ENCODE measurements at places on chromosomes 12 and 14.

DNA sequence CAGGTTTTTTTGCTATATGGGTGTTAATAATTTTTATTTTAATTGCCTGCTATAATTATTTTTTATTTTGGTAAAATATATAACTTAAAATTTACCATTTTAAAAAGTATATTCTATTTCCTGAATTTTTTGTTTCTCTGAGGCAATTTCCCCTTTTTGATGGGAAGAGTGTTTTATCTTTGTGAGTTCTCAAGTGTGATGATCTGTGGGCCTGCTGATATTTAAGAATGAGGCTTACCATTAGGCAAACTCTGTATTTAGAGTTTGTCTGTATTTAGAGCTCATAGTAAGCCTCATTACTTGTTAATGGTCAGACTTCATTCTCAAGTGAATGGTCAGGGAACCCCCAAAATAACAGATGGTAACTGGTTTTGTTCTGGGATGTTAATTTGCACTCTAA, 48.0 kb downstream of the WNK1 start:
- H3K36me3 ChIP-seq = peaks cover 18% of the 10 kb centered on the region
- H3K4me3 ChIP-seq = no peak overlapping the region
- no peaks in the 10 kb centered on the region for H3K27me3 ChIP-seq
- H3K27ac ChIP-seq = peak overlapping the region; percentile 30
- DNase-seq = no peak

DNA sequence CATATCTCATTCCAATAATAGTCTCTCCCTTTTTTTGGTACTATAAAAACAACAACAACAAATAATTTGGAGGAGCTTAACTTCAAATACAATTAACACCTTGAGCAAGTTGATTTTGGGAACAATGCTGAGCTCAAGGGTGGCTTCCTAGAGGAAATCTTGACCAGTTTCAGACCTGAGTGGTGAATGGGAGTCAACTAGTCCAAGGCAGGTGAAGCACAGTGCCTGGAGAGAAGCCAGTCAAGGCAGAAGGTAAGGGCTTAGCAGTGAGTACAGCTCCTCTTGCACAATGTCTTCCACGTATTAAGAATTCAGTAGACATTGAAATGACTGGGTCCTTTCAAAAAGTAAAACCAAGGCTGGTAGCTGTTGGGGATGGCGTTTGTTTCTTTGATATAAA, 444.8 kb downstream of the ATP23 start:
- DNase-seq = no peak
- no peak overlapping the region for H3K4me3 ChIP-seq
- no peaks in the 10 kb centered on the region for H3K36me3 ChIP-seq
- no peaks in the 10 kb centered on the region for H3K4me1 ChIP-seq
- peaks cover 5% of the 10 kb centered on the region for H3K27me3 ChIP-seq

GRCh38 chr14:103199124-103199523, 75.9 kb downstream of the TNFAIP2 start:
- H3K27ac ChIP-seq = no peak overlapping the region
- peaks cover 1% of the 10 kb centered on the region for H3K36me3 ChIP-seq
- no peak for DNase-seq
- H3K4me3 ChIP-seq = no peak overlapping the region

DNA sequence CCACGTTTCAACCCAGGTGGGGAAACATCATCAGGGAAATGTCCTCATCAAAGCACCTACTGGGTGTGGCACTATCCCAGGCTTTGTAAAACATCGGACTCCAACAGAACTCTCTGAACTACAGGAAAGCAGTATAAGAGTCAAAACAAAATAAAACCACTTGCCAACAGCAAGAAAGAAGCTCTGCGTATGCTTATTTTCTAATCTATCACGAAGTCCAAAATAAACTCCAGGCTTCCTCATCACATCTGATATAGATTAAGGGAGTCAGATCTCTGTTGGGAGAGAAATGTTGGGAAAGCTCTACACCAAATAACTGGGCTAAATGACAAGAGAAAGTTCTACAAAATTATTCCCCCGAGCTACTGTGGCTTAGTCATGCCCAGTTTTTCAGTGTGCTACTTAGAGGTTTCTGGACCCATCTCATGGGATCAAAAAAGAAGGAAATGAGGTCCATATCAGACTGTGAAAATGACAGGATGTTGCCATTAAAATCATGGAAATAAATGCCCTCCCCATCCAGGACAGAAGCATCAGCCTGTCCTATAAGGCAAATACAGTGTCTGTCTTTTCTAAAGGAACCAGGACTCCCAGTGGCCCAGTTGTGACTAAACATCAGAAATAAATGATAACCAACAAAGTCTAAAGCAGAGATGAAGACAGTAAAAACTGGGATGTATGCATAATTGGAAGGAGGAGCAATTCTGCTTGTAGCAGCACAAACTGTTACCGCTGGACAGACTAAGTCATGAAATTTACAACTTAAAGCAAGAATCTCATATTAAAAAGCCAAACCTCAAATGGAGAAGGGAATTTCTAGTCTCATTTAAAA, 149.5 kb downstream of the STXBP6 start:
- H3K36me3 ChIP-seq = no peaks in the 10 kb centered on the region
- no peak overlapping the region for H3K27ac ChIP-seq
- DNase-seq = no peak
- no peaks in the 10 kb centered on the region for H3K4me1 ChIP-seq

- peak overlapping the region; percentile 99 for H3K27ac ChIP-seq
- peaks cover 85% of the 10 kb centered on the region for H3K36me3 ChIP-seq
- H3K4me1 ChIP-seq = peaks cover 42% of the 10 kb centered on the region
- DNase-seq = no peak
- H3K27me3 ChIP-seq = no peaks in the 10 kb centered on the region
These were observed 4.0 kb downstream of the CD69 start for GRCh38 chr12:9756706-9757105.

DNA sequence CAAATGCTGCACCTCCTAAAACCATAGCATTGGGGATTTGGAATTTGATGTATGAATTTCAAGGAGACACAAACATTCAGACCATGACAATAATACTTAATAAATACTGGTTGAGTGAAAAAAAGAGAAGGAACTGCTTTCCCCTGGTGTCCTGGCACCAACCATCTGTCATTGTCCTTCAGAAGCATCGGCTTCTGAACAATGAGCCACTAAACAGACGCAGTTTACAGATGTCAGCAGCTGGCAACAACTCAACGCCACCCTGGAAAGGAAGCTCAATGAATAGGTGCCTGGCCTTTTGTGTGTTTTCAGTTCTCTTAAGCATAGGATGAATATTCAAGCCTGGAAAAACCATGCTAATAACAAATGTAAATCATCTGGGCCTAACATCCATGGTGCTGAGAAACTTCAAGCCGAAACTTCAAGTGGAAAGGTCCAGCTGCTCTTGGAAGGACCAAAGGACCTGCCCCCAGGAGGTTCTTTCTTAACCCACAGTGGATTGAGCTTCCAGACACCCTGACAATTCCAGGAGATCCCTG, 101.3 kb downstream of the WIF1 start:
- H3K27ac ChIP-seq = no peak overlapping the region
- peaks cover 12% of the 10 kb centered on the region for H3K27me3 ChIP-seq
- DNase-seq = no peak
- no peak overlapping the region for H3K4me3 ChIP-seq
- no peaks in the 10 kb centered on the region for H3K4me1 ChIP-seq

DNA sequence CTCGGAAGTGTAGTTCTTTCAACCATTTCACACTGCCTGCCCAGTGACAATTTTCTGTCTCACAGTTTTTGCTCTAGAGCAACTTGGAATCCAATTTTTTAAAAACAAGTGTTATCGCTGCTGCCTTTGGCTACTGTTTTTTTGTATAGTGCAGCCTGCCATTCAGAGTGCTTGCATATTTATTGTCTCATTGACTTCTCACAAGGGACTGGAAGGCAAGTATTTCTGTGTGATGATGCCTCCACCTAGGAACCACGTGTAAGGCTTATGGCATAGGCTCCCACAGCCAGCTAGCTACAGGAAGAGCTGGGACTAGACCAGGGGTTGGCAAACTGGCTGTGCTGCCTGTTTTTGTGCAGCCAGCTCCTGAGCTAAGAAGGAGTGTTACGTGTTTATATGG, 903 bp downstream of the PARPBP start:
- H3K27ac ChIP-seq = peak overlapping the region; percentile 93
- peak overlapping the region; percentile 97 for H3K4me3 ChIP-seq
- H3K36me3 ChIP-seq = peaks cover 25% of the 10 kb centered on the region
- H3K4me1 ChIP-seq = peaks cover 19% of the 10 kb centered on the region

- no peak overlapping the region for H3K27ac ChIP-seq
- H3K4me1 ChIP-seq = peaks cover 9% of the 10 kb centered on the region
- no peaks in the 10 kb centered on the region for H3K36me3 ChIP-seq
- no peaks in the 10 kb centered on the region for H3K27me3 ChIP-seq
These were observed 34.6 kb downstream of the FIGNL2 start for GRCh38 chr12:51813931-51814310.

- no peaks in the 10 kb centered on the region for H3K4me1 ChIP-seq
- no peak overlapping the region for H3K27ac ChIP-seq
- no peaks in the 10 kb centered on the region for H3K36me3 ChIP-seq
- no peak for DNase-seq
These were observed 155.1 kb downstream of the CALM1 start for GRCh38 chr14:90551733-90552464.

DNA sequence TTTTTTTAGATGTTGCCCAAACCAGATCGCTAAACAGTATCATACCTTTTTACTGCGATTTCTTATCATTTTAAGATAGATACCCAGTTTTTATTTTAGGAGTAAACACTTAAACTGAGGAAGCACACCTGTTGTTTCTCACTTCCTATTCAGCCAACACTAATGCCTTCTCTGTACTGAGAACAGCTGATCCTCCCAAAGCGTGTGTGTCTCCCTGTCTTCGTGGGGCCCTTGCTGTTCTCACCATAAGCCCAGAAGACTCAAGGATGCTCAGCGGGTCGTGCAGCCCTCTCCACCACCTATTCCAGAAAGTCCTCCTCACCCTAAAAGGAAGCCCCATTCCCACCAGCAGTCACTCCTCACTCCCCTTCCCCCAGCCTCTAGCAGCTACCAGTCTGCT, 14.8 kb downstream of the PPP2R5C start:
- H3K27ac ChIP-seq = no peak overlapping the region
- H3K4me1 ChIP-seq = peaks cover 37% of the 10 kb centered on the region
- H3K4me3 ChIP-seq = no peak overlapping the region
- H3K36me3 ChIP-seq = peaks cover 4% of the 10 kb centered on the region
- peaks cover 2% of the 10 kb centered on the region for H3K27me3 ChIP-seq

- no peak overlapping the region for H3K4me3 ChIP-seq
- H3K4me1 ChIP-seq = peaks cover 80% of the 10 kb centered on the region
- H3K36me3 ChIP-seq = peaks cover 22% of the 10 kb centered on the region
These were observed 50.5 kb downstream of the TRAF3 start for GRCh38 chr14:102827716-102828115.
